Vagina (tissue), 2 donors: ENCODE measurements at places on chromosomes 7 and 10. TPM values are rescaled to one million over a fixed set of nuclear protein-coding genes. Genes with fewer than 3 reads are reported as not detected.

DNA sequence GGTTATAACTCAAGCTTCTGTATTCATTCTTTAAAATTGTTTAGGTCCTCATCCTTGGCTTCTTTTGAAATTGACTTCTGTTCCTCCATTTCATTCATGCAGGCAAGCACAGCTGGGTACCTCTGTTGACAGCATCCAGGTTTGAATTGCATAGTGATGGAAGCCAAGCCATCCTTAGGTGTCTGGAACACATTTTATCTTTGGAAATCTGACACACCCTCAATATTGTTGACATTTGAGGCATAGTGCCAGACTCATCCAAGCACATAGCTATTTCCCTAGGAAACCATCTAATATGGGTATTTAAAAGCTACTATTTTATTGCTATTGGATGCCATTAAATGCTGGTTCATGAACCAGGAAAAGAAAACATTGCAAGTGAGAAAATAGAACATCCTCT is 142.1 kb upstream of the PTPRZ1 start:
- no peak for DNase-seq

The FANK1 gene
- total RNA-seq: 6.6 TPM

The CCZ1 gene
- total RNA-seq: 39.3 TPM

The PNLIPRP3 gene
- total RNA-seq: 2.2 TPM

- DNase-seq: no peak
Measured at GRCh38 chr10:69848454-69848853, 46.7 kb downstream of the COL13A1 start.

- DNase-seq: no peak
Measured at GRCh38 chr10:101965075-101965765, 90.8 kb downstream of the ARMH3 start.

DNA sequence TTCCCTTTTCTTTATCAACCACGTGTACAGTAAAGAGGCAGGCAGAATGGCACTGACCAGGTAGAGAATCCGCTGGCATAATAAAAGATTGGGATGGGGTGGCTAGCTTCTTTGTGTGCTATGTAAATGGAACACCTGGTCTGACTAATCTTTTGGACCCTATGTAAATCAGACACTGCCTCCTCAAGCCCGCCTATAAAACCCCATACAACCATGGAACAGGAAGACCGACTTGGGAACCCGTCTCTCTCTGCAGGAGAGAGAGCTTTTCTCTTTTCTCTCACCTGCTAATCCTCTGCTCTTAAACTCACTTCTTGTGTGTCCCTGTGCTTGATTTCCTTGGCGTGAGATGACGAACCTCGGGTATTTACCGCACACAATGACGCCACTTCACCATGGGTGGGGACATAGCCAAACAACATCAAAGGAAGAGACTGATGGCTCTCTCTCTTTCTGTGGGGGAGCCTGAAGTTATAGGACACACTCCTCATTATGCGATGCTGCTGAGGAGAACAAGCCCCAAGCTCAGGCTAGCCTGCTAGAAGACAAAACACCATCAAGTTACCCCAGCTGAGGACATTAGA is 94.2 kb downstream of the ARL5B start:
- no peak for DNase-seq

The BCAP29 gene
- total RNA-seq: 92.1 TPM

GRCh38 chr7:142391191-142391992 is 133.5 kb upstream of the PRSS58 start:
- DNase-seq: no peak

DNA sequence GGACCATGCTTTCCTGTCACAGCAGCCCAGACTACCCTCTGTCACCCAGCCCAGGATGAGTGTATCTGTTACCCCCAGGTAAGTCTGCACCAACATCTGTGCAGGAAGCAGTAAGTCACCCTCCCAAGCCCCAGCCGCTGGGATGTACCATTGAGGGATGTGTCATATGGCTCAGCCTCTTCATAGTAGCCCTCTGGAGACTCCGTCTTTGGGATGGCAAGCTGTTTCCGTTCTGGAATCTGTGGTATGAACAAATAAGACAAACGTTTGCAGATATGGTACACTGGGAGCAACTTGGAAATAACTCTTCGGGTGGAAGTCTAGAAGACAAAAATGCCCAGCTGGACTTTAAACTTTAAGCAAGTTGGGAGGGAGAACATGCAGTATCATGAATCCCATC is 81.3 kb downstream of the AFAP1L2 start:
- no peak for DNase-seq

- DNase-seq: no peak
Measured at GRCh38 chr7:23615331-23615730, 18.1 kb downstream of the CCDC126 start.

The FLNC gene
- 31.9 TPM for total RNA-seq

The RELN gene
- 7.4 TPM for total RNA-seq

The GPR85 gene
- not detected for total RNA-seq

DNA sequence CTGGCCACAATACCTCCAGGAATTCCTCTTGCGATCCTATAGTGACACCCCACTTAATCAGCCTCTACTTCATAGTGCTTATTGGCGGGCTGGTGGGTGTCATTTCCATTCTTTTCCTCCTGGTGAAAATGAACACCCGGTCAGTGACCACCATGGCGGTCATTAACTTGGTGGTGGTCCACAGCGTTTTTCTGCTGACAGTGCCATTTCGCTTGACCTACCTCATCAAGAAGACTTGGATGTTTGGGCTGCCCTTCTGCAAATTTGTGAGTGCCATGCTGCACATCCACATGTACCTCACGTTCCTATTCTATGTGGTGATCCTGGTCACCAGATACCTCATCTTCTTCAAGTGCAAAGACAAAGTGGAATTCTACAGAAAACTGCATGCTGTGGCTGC is 56.8 kb downstream of the GPR141 start:
- DNase-seq: no peak

DNA sequence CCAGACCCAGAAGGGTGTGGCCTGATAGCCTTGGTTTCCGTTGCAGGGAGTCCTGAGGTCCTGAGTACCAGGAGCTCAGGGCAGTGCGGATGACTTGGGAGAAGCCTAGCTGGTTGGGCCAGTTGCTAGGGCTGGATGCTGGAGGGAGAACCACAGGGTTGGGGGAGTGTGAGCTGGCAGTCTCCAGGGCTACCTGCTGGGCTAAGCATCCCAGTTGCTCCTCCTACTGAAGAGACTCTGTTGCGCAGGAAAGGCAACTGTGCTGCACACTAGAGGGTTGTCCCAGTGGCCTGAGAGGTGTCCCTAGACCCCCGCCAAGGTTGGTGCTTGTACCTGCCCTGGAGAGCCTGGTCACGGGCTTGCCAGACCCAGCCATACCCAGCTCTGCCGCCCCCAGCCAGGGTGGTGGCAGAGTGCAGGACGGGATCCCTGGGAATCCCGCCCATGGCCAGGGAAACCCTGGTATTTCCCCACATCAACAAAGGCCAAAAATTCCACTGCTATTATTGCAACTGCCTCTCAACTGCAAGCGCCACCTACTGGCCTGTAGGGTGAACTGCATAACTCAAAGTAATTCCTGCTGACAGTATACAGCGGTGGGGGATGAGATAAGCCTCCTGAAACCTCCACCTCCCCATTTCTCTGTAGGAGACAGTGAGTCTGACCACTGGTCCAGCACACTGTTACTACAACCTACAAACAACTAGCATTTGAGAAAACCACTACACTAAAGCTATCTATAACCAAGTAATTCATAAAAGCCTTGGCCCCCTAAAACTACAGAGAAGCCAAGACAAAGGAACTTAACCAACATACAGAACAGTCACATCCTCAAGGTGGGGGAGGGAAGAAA is 67.6 kb upstream of the DDC start:
- DNase-seq: peak; percentile 56

DNA sequence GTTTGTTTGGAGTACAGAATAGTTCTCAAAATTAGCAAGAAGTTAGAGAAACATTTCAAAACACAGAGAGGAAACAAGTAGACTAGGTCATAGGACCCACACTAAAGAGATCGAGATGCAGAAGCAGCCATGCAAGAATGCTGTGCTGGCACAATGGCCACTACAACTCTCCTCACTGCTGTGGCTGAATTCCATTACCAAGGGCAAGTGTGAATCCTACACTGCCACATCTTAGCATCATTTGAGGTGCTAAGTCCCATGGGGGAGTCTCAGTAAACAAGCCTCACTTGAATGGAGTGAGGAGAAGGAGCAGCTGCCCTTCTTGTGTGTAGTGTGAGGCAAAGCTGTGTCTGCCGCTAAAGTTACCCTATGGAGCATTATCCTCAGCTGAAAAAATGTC is 56.7 kb downstream of the PCLO start:
- no peak for DNase-seq

The SPDYE2 gene
- total RNA-seq: not detected

The SKIDA1 gene
- total RNA-seq: 2.7 TPM

DNA sequence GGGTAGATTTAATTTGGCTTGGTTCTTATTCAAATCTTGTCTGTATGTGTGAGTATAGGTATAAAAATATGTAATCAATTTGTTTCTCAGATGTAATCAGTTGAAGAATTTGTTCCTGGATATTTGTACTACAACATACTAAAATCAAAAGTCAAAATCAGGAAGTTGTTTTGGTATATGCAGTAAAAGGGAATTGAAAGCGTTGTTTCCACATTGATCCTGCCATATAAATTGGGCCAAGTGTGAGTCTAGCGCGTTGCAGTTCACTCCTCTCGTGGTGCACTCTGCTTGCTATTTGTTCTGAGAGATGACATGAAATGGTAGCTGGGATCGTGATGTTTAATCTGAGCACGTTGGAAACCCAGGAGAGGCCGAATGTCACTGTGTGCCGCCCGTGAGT is 55.9 kb downstream of the SHH start:
- DNase-seq: no peak

The GPR15LG gene
- 98.0 TPM for total RNA-seq

DNA sequence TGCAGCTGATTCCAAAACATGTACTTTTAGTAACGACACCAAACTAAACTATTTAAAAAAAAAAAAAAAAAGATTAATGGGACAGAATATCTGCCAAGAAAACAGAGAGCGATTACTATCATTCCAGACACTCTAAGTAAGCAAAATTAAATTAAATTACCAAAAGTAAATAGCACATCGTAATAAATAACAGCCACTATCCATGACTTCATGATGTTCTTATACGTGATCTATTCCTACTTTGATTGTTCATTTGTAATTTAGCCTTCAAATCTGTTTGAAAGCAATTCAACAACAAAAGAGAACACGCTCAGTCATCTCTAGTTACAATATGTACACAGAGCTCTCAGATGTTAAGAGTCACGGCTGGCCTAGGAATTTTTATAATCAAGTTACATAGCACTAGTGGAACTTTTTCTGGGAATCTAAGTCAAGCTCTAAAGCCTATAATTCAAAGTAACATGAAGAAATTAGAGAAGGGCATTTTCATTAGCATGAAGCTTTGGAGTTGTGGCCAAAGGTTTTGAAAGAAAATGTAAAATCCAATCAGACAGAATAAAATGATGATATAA is 241.7 kb upstream of the NEBL start:
- no peak for DNase-seq

- DNase-seq: no peak
Measured at GRCh38 chr10:80700252-80700651, 162.6 kb downstream of the SH2D4B start.

DNA sequence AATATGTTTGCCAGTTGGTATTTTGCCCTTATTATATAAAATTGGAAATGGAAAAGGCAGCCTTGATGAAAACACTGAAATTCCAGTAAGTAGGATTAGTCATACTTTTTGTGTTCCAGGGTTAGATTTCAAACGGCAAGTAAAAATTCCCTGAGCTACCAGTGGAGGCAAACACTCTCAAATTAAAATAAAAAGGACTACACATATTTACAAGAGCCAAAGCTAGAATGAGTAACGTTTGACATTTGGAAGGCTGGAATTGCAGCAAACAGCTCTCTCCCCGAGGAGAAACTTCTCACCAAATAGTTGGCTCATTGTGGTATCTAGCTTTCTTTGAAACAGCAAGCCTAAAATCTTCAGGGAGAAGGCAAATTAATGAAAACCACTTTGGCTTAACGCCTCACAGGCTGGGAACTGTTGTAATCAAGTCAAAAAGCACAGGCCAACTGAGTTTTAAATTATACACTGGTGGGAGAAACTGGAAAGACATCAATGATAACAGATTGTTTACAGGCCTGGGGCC is 288.4 kb downstream of the SNX13 start:
- no peak for DNase-seq

The ZP3 gene
- 2.7 TPM for total RNA-seq

- no peak for DNase-seq
Measured at GRCh38 chr7:50293509-50294179, 10.9 kb upstream of the IKZF1 start.

The FOXP2 gene
- 29.7 TPM for total RNA-seq

DNA sequence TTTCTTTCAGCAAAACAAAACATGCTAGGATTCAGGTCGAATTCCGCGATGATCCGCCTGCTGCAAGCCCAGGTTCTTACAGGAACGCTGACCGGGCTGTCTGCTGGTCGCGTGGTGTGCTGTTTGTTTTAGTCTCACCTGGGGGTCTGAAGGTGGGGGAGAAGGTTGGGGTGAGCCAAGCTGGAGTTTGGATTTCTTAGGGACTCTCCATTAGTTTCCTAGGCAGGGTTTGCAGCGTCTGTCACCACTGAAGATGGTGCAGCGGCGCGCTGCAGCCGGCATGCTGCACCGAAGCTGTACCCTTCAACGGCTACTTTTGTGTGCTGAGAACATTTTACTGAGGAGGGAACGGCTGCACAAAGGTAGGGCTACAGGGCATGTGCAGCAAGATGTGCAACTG is 48.7 kb downstream of the GCC1 start:
- no peak for DNase-seq

The SLC18A3 gene
- 0.49 TPM for total RNA-seq

DNA sequence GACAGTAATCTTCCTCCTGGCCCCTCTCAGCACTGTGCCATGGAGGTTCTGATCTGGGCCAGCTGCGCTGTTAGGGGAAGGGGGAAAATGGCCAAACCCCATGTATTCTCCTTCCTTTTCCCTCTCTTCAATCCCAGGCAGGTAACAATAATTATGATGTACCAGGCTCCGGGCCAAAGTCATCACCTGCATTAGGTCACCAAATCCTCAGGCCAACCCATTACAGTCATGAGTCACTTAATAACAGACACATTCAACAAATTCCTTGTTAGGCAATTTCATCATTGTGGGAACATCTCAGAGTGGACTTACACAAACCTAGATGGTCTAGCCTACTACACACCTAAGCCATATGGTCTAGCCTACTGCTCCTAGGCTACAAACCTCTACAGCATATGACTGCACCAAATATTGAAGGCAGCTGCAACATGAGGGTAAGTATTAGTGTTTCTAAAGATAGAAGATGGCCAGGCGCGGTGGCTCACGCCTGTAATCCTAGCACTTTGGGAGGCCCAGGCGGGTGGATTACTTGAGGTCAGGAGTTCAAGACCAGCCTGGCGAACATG is 2.2 kb upstream of the HSPB1 start:
- DNase-seq: no peak

DNA sequence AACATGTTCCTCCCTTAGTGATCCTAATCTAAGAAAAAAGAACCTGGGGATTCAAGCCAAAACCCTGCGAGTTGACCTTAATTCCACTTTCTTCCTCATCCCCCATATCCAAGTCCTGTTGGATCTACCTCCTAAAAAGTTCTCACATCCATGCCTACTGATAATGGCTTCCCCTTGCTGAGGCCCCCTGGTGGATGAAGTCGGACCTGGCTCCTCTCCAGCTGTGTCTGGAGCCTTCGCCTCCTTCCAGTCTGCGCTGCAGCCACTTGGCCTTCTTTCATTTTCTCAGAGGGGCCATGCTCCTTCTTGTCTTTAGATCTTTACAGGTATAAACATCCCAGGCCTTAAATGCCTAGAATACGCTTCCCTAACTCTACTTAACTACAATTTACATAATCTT is 8.1 kb downstream of the PDE1C start:
- DNase-seq: peak; percentile 54
